ENCODE measurements at places on chromosomes 7 and 10.

GRCh38 chr10:101400585-101400984 is 46.6 kb downstream of the BTRC start:
- DNase-seq: no peak

DNA sequence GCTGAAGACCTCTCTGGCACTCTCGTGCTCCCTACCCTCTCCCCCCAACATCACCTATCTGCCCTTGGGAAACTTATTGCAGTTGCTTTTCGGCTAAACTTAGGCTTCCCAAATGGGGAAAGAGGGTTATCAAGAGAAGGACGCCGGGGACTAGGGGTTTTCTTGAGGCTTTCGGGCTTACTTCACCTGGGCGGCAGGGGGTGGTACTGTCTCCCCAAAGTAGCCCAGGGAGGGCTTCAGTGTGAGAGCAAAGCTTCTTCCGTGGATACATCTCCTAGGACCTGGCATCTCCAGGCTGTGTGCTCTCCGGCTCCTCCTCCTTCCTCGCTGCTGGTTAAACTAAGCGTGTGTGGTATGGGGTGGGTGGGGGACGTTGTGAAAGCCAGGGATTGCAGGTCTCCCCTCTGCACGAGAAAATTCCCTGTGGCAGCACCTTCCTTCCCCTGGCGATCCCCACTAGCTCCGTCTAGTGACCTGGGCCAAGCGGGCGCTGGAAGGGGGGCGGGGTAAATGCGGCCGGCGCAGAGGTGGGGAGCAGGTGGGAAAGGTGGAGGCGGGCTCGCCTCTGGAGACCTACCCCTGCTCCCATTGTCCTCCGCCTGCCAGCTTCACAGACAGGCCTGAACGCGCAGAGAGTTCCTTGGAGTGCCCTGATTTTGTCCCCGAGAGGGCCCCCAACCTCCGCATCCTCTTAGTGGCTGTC is 1.1 kb downstream of the PLXDC2 start:
- no peak for DNase-seq

- no peak for DNase-seq
Observed at GRCh38 chr10:86775056-86775869, 18.8 kb downstream of the BMPR1A start.

DNA sequence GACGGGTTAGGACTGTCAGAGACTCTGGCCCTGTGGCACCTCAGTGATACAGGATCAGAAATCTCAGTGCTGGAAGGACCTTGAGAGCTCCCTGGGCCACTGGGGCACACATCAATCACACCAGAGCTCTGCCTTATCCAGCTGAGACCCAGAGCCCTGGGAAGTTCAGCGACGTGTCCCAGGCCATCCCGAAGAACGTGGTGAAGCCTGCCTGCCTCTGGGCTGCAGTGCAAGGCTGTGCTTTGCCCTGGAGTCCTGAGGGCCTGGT is 79.8 kb upstream of the MGMT start:
- DNase-seq: no peak

- DNase-seq: no peak
Observed at GRCh38 chr7:74581916-74582440, 75.5 kb upstream of the GTF2I start.

DNA sequence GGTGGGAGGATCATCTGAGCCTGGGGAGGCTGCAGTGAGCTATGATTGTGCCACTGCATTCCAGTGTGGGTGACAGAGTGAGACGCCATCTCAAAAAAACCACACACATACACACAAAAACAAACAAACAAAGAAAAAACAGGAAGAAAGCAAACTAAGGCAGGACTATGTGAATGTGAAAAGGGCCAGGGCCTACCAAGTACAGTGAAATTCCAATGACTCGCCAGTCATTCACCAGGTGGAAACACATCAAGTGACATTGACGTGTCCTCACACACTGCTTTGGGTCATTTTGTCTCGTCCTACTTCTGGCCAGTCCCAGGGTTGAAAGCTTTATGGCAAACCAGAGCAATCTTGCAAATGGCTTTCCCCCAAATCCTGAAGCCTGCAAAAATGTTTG is 79.9 kb downstream of the HIP1 start:
- DNase-seq: no peak

GRCh38 chr10:124041675-124042445 is 51.5 kb downstream of the CHST15 start:
- no peak for DNase-seq

- no peak for DNase-seq
Observed at GRCh38 chr7:158103378-158103777, 484.2 kb downstream of the PTPRN2 start.

GRCh38 chr7:26538689-26539088 is 247.0 kb downstream of the SNX10 start:
- DNase-seq: no peak

GRCh38 chr10:44845361-44846175 is 65.6 kb upstream of the TMEM72 start:
- no peak for DNase-seq

DNA sequence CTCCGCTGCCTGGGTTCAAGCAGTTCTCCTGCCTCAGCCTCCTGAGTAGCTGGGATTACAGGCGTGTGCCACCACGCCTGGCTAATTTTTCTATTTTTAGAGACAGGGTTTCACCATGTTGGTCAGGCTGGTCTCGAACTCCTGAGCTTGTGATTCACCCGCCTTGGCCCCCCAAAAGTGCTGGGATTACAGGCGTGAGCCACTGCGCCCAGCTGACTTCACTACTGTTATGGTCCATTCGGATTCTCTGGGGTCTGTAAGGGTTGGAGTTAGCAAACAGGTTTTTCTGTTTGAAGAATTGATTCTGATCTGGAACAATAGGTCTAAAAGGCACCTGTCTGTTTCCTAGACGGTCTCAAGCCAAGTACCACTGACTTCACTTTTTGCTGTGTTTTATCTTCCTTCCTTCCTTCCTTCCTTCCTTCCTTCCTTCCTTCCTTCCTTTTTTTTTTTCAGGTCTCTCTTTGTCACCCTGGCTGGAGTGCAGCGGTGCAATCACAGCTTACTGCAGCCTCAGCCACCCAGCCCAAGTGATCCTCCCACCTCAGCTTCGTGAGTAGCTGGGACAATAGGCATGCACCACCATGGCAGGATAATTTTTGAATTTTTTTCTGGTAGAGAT is 192.2 kb downstream of the CAMK1D start:
- no peak for DNase-seq

DNA sequence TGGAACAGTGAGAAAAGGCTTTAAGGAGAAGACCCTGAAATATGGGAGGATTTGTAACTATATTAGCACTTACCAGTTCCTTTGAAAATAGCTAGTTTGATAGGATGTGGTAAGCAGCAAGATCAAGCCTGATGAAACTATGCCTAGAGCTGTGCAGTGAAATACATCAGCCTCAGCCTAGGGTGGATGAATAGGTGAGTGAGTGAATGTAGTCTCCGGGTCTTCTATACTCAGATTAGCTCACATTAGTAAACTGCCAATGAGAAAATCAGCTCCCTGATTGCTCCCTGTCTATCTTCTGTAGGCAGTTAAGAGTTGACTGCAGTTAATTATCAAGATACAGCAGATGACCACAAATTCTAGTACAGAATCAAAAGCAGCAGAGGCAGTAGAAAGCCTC is 89.6 kb downstream of the ELAPOR2 start:
- DNase-seq: no peak

DNA sequence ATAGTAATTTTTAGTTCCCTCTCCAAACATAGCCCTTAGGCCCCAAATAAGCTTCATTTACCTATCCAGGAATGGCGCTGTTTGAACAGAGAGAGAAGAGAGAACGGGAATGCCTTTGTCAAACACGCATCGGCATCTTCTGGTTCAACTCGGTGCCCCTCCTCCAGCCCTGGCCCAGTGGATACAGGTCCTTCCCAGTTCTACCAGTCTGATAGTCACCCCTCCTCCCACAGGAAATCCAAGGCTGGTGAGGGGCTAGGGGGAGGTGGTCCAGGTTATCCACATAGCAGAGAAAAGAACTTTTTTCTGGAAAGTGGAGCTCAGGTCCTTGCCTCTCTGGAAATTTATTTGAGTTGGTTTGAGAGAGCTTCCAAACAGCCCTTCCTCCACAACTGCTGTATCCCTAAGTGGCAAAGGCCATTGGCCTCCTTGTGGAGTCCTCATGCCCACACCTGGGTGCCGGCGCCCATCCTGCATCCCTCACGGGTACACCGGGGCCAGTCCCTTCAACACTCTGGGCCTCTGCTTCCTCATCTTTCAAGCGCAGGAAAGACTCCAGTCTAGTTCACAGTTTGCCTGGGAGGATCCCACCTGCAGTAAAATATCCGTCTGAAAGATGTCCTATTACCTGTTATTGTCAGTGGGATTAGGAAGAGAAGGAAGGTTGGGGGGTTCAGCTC is 287.4 kb downstream of the CELF2 start:
- no peak for DNase-seq

DNA sequence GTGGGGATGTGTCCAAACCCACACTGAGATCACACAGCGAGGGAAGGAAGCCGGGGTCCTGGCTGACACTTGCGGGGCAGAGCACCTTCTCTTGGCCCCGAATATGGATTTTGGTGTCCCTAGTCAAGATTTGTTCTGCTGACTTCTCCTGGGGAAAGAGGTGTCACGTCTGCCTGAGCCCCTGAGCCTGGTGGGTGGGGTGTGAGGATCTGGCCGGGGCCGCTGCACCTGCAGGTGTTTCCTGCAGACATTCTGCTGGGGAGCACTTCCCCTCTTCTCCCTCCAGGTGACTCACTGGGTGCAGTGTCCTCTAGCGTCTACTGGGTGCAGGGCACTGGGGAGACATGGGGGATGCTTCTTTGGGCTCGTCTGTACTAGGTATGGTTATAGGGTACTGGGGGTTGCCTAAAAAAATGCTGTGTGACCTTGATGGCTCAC is 99.2 kb downstream of the GRK5 start:
- DNase-seq: no peak

GRCh38 chr10:52617346-52617745 is 155.2 kb downstream of the MBL2 start:
- no peak for DNase-seq

DNA sequence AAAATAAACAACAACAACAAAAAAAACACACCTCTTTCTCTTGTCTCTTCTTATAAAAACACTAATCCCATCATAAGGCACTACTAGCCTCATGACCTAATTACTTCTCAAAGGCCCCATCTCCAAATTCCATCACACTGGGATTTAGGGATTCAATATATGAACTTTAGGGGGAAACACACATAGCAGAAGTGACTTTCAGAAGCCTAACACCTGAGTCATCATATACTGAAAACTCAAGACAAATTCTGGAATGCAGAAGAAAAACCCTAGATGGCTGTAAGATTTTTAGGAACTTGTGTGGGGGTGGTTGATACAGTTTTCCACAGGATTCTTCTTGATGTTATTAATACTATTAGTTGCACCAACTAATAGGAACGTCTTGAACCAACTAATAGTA is 33.7 kb upstream of the CSTF2T start:
- DNase-seq: no peak

- no peak for DNase-seq
Observed at GRCh38 chr10:103653581-103654037, 160.1 kb downstream of the NEURL1 start.

- no peak for DNase-seq
Observed at GRCh38 chr10:48658975-48659269, 25.8 kb upstream of the WDFY4 start.

DNA sequence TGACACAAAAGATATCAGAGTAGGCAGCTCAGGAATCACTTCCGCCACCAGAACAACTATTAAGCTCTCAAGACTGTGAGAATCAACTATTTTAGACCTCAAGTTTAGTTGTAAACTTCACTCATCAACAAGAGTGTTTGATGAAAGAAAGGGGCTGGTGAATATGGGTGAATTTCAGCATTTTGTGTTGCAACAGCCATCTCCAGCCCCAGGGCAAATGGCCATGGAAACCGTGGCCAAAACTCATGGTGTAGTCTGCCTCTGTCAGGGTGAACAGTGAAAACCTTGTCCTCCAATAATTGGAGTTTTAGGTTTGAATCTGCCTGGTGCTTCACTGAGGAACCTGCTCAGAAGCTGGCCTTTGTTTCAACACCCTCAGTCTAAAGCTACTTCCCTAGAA is 60.0 kb downstream of the POLR1F start:
- DNase-seq: no peak

- DNase-seq: no peak
Observed at GRCh38 chr7:32227746-32228145, 157.5 kb upstream of the PDE1C start.

DNA sequence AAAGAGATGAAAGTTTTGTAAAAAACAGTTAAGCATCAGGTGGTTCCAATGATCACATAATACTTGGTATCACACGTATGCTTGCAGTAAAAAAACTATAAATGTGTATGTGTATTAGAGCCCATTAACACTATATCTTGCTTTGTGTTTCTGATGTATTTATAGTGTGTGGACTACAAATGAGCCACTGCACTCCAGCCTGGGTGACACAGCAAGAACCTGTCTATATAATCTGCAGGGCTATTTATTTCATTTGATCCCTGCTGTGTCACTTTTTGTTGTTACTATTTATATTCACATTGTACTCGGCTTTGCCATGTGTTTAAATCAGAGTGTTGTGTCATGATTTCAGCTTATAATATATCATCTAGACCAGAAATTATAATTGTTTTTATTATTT is 487.8 kb upstream of the TEX47 start:
- no peak for DNase-seq

DNA sequence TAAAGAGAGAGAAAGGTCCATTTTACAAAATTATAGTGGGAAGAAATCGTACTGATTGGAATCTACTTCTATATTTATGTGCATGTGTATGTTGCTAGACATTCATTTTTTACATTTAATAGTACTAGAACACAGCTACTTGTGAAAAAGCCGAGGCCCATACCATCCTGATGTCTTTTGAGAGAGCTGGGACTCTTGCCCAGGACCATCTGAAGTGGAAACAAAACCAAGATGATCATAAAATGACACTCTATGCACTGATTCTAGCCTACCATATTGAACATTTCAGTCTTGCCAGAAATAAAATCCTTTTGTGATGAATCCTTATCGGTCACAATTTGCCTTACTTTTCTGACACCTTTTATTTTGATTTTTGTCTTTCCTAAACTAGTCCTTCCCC is 640.0 kb downstream of the KCNMA1 start:
- DNase-seq: no peak

DNA sequence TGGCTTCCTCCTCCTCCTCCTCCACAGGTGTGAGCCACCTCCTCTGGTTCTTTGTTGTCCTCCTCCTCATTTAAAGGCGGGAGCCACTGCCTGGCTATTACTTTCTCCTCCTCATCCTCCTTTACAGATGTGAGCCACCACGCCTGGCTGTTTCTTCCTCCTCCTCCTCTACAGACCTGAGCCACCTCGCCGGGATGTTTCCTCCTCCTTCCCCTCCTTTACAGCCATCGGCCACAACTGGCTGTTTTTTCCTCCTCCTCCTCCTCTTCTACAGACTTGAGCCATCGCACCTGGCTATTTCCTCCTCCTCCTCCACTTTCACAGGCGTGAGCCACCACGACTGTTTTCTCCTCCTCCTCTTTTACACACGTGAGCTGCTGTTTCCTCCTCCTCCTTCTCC is 49.0 kb upstream of the ZNF479 start:
- DNase-seq: no peak

- DNase-seq: no peak
Observed at GRCh38 chr10:114987995-114988394, 50.0 kb downstream of the TRUB1 start.

DNA sequence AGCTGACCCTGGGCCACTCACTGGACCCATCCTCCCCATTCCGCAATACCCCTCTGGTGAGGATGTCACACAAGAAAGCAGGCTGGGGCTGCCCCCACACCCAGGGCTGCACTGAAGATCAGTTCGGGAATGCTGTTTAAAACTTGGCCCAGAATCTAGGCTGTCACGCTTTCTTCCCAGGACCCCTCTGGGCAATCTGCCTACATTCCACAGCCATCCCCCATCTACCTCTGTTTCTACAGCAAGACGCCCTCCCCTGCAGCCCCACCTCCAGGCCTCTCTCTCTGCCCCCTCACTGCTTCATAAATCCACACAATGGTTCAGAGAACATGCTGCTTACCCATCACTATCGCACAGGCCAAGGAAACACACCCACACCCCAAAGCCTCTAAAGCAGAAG is 36.1 kb downstream of the XPNPEP1 start:
- no peak for DNase-seq
